ENCODE measurements at places on chromosomes 16 and 17.
A peak's percentile ranks its signal among the peaks of the same experiment; 100 is the strongest.

DNA sequence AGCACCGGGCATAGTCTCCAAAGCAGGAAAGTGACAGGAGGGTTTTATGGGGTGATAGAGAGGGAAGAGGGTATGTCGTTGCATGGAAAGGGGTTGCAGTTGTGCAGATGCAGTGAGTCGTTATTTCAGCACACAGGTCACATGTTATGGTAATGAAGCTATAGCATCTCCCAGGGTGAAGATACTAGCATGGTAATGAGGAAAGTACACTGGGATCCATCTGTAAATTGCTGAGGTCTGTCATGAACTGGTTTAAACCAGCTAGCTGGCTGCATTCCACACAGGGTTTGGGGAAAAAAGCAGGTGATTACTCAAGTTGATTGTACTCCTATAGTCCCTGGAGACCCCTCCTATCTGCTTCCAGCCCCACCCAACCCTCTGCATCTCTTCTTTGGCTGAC lies 11.7 kb downstream of the COX11 start:
- DNase-seq: no peak

GRCh38 chr16:2942045-2942444 lies 22.0 kb upstream of the KREMEN2 start:
- DNase-seq: no peak

GRCh38 chr17:49597928-49598655 lies 22.4 kb downstream of the NXPH3 start:
- no peak for DNase-seq

DNA sequence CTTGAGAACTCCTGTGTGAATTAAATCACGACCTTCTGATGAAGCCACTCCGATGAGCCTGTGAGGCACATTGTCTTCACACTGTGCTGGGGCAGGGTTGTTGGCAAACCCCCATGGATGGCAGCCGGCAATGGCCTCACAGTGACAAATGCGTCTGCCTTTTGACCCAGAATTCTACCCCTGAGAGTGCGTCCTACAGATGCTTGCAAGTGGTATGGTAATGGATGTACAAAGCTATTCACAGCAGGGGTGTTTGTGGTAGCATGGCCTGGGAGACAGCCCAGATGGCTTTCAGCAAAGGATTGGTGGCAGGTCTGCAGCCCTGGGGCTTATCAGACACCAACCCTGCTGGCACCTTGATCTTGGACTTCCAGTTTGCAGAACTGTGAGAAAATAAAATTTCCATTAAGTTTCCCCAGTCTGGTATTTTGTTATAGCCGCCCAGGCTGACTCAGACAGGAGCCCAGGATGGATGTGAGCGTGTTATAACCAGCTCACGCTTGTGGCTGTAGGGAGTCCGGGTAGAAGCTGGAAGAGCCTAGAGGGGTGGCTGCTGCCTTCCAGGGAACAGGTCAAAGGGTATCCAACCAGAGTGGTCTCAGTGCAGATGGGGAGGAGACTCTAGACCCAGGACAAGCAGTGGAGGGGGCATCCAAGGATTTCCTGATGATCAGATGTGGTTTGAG lies 10.1 kb downstream of the AFMID start:
- DNase-seq: no peak

DNA sequence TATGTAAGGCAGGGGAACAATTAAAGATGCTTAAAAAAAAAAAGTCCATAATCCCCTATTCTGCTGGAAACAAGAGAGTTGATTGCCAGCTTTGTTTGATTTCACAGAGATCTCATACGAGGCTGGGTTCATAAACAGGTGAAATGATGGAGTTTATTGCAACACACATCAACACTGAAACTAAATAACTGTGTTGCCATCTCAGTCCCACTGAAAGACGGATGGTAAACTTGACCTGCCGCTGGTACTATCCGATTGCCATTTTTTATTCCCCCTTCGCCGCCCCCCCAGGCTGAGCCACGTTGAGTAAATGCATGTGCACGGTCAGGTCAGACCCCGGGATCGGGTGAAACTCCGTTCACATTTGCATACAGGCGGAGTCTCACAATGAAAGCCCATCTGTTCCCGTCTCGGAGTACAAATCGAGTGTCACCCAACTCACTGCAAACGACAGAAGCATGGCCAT lies 119.2 kb downstream of the SKAP1 start:
- DNase-seq: no peak

DNA sequence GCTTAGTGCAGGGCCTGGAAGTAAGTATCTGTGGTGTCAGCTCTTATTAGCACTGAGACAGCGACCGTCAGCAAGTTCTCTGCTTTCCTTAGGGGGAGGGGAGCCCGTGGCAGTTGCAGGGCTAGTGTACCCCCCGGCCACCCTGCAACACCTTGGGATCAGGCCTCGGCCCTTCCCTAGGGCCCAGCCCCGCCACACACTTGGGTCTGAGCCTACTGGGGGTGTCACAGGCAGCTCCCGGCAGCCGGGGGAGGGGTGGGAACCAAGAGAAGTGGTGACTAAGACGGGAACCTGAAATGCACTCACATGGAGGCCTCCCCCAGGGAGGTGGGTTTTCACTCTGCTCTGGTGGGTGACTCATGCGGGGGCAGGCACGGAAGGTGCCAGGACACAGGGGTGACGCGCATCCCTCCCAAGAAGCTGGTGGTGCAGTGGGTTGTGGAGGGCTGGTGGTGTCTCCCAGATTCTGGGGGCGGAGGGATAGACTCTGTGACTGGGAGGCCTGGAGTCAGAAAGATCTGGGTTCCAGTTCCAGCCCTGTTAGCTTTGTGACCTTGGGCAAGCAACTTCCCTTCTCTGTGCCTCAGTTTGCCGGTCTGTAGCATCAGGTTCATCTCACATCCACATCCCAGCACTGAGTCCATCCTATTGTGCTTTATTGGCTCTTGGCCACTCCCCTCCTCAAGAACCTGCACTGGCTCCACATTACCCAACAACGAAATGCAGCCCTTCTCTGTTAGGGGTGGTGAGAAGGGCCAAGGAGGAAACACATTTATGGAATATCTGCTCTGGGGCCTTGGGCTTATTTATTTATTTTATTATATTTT lies 44.5 kb downstream of the LAT start:
- peak; percentile 37 for DNase-seq

GRCh38 chr17:17921192-17922069 lies 50.8 kb downstream of the TOM1L2 start:
- no peak for DNase-seq

- no peak for DNase-seq
Measured at GRCh38 chr17:3527896-3528295, 29.7 kb downstream of the TRPV3 start.

DNA sequence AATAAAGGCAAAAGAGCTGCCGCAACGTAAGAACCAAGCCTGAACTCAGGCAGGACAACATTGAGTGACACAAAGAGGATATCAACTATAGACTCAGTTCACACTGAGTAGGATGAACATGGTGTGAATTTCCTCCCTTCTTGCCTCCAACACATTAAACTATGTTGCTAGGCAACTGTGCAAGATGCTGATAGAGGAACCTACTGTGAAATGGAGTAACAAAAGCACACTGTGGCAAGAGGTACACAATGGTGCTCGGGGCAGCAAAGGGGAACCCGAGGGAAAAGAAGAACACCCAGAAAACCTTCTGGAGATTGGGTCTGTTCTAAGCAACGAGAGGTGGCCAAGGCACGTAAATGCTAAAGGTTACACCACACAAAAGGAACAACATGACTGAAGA lies 34.1 kb downstream of the GRB2 start:
- no peak for DNase-seq

- DNase-seq: no peak
Measured at GRCh38 chr17:14539801-14540200, 238.9 kb downstream of the HS3ST3B1 start.

DNA sequence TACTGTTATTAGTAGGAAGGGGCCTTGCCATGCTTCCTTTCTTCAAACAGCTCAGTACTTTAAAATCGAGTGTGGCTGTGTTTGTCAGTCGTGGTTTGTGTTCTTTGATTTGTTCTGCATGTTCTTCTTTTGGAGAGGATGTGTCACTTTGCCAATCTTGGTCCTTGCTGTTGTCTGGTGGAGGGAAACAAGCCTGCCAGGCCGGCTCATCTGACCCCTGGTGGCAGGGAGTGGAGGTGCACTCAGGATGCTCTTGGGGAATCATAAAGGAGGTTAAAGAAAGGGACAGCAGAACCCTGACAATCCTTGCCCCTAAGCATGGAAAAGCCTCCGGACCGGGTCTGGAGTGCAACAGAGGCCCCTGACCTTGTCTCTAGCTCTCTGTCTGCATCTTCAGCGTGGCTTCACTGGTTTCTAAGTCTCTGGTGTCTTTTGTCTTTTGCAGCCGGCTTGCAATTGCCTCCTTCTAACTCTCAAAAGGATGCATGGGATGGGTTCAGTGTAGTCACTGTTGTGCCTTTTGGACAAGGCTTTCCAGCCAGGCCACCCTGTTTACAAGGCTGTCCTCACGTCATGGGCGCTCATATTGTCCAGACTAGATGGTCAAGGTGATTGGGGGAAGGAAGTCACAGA lies 135.8 kb downstream of the WWOX start:
- peak; percentile 44 for DNase-seq

DNA sequence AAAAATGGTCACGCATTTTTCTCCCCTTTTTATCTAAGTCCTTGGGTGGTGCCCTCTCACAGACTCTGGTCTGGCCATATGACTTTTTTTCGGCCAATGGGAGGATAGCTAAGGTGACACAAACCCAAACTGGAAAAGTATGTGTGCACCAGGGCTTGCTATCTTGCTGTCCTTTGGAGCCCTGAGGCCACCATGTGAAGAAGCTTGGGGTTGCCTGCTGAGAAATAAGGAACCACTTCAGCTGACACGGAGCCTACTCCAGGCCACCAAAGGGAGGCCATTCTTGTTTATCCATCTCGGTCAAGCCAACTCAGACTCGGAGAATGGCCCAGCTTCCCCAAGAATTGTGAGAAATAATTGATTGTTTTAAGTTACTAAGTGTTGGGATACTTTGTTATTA lies 111.4 kb upstream of the ZFHX3 start:
- no peak for DNase-seq

DNA sequence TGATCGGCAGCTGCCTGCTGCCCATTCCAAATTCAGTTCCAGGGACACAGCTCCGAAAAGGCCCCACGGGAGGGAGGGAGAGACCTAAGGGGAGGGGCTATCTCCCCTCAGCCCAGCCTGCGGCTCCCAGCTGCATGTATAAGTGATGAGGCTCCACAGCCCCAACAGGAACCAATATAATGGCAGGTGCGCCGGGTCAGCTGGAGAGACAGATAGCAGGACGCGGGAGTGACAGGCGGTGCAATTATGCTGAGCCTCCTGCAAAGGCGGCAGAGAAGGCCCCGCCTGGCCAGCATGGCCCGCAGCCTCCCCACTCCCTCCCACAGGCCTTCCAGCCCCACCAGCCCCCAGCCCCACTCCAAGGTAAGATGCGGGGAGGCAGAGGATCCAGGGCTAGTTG lies 8.1 kb upstream of the C1QL1 start:
- DNase-seq: no peak

- DNase-seq: no peak
Measured at GRCh38 chr17:5583426-5584382, 605 bp downstream of the NLRP1 start.

- no peak for DNase-seq
Measured at GRCh38 chr17:21164620-21165019, 37.9 kb downstream of the DHRS7B start.

DNA sequence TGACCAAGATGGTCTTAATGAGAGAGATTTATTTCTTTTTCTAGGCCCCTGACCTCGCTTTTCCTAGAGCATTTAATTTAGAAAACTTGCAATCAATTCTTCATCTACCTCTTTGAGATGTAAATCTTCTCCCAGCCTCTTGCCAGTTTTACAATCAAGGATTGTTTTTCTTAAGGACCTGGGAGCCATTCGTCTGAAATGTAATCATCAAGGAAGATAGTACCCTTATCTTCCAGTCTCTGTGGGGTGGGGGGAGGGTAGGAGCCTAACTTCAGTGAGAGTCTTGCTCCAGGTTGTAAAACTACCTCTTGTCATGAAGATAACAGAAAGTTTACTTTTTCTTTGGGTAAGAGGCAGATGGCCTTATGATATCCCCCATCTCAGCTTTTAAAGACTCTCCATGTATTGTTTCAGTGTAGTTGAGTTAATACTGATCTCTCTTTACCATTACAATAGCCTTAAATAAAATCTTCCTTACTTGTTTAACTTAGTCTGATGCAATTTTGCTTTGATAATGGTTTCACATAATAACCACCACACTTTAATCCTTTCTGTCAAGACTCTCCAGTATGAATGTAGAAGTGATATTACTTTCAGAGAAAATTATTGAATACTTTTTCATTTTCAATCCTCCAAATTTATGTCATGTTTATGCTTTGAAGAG lies 110.2 kb upstream of the CPHXL start:
- no peak for DNase-seq

DNA sequence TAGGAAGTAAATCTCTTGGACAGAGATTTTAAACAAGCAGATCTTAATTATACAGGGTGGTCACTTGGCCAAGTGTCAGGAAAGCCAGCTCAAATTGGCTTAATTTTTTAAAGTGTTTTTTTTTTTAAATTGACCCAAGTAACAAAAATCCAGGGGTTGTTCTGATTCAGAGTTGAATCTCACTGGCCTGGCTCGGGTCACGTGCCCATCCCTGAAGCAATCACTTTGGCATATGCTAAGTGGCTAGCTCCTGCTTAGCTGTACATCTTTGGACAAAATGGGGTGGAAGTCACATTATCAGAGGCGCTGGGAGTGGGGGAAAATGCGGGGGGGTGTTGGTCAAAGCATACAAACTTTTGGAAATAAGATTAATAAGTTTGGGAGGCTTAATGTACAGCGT lies 23.6 kb downstream of the CLEC19A start:
- no peak for DNase-seq

DNA sequence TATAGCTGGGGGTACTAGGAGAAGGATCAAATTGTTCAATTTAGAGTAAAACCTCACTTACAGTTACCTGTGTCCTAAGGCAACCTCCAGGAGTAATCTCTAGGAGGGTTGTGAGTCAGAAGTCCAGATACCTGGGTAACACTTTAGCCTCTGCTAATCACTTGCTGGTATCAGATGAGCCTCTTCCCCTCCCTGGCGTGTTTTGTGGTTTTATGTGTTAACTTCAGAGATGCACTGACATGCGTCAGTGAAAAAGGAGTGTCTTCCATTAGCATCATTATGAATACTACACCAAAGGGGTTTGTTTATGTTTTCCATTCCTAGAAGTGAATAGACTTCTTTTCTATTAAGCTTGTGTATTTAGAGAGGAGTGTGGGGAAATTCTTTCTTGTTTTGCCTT lies 208.2 kb downstream of the FTO start:
- no peak for DNase-seq

GRCh38 chr16:84700446-84701300 lies 873 bp downstream of the USP10 start:
- DNase-seq: no peak

DNA sequence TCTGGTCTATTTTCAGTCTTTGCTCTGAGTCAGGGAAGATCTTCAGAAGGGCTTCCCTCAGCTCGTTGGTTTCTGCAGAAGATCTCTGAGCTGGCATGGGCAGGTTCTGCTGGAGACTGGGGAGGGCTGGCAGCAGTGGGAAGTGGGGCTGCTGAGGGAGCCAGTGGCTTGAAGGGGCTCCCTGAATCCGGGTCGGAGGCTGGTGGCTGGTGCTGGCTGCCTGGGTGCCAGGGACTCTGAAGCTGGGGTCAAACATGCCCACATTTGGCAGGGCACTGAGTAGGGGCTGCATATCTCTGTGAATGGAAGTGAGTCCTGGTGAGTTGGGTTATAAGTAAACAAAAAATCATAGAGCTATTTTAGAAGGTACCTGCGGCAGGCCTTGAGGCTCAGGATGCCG lies 67.0 kb downstream of the N4BP1 start:
- DNase-seq: no peak
